Smooth muscle cell of the pulmonary artery (primary cell): ENCODE measurements at places on chromosomes 4 and X. TPM values are rescaled to one million over a fixed set of nuclear protein-coding genes. Genes with fewer than 3 reads are reported as not detected.

Gene PCYT1B
- 0.76 and 0.91 TPM in 2 replicates for total RNA-seq

Gene TMSB15C
- total RNA-seq = 1.3 and 1.7 TPM in 2 replicates

Gene ALAS2
- not detected in 2 replicates for total RNA-seq

Gene MID1
- total RNA-seq = 15.8 and 23.0 TPM in 2 replicates

Gene XAGE1A
- total RNA-seq = not detected in 2 replicates

Gene FGFBP1
- not detected in 2 replicates for total RNA-seq

Gene NMU
- total RNA-seq = not detected in 2 replicates

Gene ARMCX4
- total RNA-seq = 4.4 and 7.3 TPM in 2 replicates

Gene MMAA
- total RNA-seq = 5.7 and 6.2 TPM in 2 replicates

Gene TRPC5OS
- not detected in 2 replicates for total RNA-seq

Gene CT45A7
- total RNA-seq = not detected in 2 replicates

Gene SPACA5
- not detected in 2 replicates for total RNA-seq

Gene TRPC3
- total RNA-seq = 0.03 and 0.78 TPM in 2 replicates

Gene HTN1
- total RNA-seq = not detected in 2 replicates

Gene NRK
- 0.26 and 1.1 TPM in 2 replicates for total RNA-seq

Gene SPARCL1
- 0.17 and 0.46 TPM in 2 replicates for total RNA-seq

Gene GALNT7
- total RNA-seq = 37.7 and 41.4 TPM in 2 replicates

Gene TEX13B
- not detected in 2 replicates for total RNA-seq

Gene ETDB
- total RNA-seq = not detected in 2 replicates

Gene GLRB
- total RNA-seq = 16.7 and 20.5 TPM in 2 replicates

Gene PPBP
- total RNA-seq = not detected in 2 replicates

Gene VCX3A
- not detected in 2 replicates for total RNA-seq

Gene OTUD4
- 32.1 and 33.1 TPM in 2 replicates for total RNA-seq

Gene VCX2
- not detected in 2 replicates for total RNA-seq

Gene FAM120C
- total RNA-seq = 6.7 and 8.3 TPM in 2 replicates

Gene CCDC149
- 12.6 and 17.0 TPM in 2 replicates for total RNA-seq

Gene PROM1
- 0.10 and 0.13 TPM in 2 replicates for total RNA-seq

Gene MAGIX
- total RNA-seq = 2.2 and 4.2 TPM in 2 replicates

Gene RTL9
- 0.13 and 0.30 TPM in 2 replicates for total RNA-seq

Gene FSTL5
- total RNA-seq = not detected in 2 replicates

Gene CENPVL1
- not detected in 2 replicates for total RNA-seq

Gene SLAIN2
- total RNA-seq = 28.4 and 37.9 TPM in 2 replicates

Gene TCEAL7
- total RNA-seq = 19.9 and 31.7 TPM in 2 replicates

Gene ZNF157
- 0.03 and 0.26 TPM in 2 replicates for total RNA-seq

Gene PAGE1
- total RNA-seq = not detected in 2 replicates

Gene SOX3
- not detected in 2 replicates for total RNA-seq

Gene GUCY1A1
- 0.69 and 3.2 TPM in 2 replicates for total RNA-seq

Gene SLC9B1
- total RNA-seq = 0.76 and 2.0 TPM in 2 replicates

Gene ZNF732
- 0.10 and 0.13 TPM in 2 replicates for total RNA-seq

Gene RNF175
- not detected in 2 replicates for total RNA-seq

Gene MAGEA8
- not detected in 2 replicates for total RNA-seq

Gene FRMPD4
- total RNA-seq = 0.10 and 1.7 TPM in 2 replicates

Gene FAM241A
- total RNA-seq = 1.1 and 2.4 TPM in 2 replicates

Gene ERVMER34-1
- total RNA-seq = not detected in 2 replicates

Gene FRAS1
- total RNA-seq = 2.0 and 37.8 TPM in 2 replicates

Gene TCEAL6
- not detected in 2 replicates for total RNA-seq

Gene SCRG1
- 0.50 and 3.6 TPM in 2 replicates for total RNA-seq

Gene GTPBP6
- total RNA-seq = 28.9 and 53.3 TPM in 2 replicates

Gene PFKFB1
- total RNA-seq = 0.03 and 0.07 TPM in 2 replicates

Gene FAAH2
- 0.07 and 0.23 TPM in 2 replicates for total RNA-seq

Gene USP17L27
- not detected in 2 replicates for total RNA-seq

Gene CCKAR
- 0.07 TPM in 1 of 2 replicates, not detected in the other for total RNA-seq

Gene ZFP42
- total RNA-seq = 0.13 TPM in 1 of 2 replicates, not detected in the other

Gene CLDN34
- total RNA-seq = not detected in 2 replicates

Gene CDK16
- 95.9 and 96.1 TPM in 2 replicates for total RNA-seq

Gene IL13RA2
- total RNA-seq = 102 and 123 TPM in 2 replicates

Gene PPEF1
- 0.03 and 0.26 TPM in 2 replicates for total RNA-seq
